ENCODE measurements at places on chromosomes 6 and 20.

DNA sequence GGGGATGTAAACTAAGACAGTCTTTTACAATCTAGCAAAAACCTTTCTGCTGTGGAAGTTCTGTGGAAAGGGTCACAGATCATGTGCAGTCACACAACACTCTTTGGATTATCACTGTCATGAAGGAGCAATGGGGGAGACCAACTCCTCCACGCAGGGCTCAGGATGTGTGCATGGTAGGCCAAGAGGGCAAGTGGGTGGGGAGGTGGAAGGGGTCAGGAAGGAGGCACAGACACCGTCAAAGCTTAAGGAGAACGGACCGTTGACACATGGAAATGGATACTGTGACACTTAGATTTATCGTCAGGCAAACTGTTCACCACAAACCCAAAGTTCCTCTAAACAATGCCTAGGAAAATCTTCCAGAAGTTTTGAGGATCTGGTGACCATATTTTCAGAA, 215.8 kb downstream of the PAX1 start:
- DNase-seq: no peak

DNA sequence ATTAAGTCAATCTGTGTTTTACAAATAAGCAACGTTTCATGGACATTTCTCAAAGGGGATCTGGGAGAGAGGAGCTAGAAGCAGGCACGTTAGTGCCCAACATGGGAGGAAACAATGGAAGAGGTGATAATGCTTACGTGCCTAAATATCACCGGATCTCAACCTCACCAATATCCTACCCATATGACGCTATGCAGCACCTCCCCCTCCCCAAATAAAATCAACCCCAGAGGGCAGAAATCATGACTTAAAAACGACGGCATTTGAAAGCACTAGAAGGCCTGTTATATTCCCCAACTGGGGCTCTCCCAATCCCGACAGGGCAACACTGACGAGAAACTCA, 425 bp downstream of the HBS1L start:
- no peak for DNase-seq

- no peak for DNase-seq
These were observed at the start of gene AKAP12 for GRCh38 chr6:151239603-151240035. Gene AKAP12 (plus strand): TSS chr6:151239967. CDS start chr6:151240563, 596 bp downstream.

- DNase-seq: no peak
These were observed 419.3 kb upstream of the EYS start for GRCh38 chr6:66126358-66126757.

DNA sequence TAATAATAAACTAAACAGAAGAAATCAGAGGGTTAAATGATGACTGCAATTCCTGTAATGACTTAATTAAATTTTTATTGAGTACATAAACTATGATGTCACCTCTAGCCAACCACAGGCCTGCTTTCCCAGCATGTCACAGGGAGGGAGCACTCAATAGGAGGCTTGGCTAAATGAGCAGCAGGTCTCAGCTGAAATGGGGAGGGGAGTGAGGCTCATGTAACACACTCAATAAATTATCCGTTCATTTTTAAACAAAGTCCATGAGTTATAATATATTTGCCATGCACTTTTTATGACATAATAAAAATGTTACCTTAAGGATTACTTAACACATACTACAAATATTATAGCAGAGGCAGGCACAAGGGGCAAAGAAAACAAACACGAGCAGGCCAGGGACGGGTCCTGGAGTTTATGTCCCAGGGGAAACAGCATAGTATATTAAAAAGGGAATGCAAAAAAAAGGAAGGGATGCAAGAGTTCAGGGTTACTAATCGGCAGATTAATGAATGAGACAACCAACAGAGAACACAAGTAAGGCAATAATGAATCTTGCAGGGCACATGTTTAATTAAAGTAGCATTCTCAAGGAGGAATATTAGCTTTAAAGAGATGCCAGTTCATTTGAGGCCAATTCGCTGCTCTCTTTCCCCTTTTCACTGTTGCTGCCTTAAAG, 27.1 kb upstream of the FAM83C start:
- DNase-seq: no peak

All from NCI-H524 treated with DMSO at 0.1 percent for 48 hours (cell line).